Pancreas (tissue), 10 donors: ENCODE measurements at places on chromosomes 12 and 14.

GRCh38 chr14:67111022-67111421 lies 78.2 kb upstream of the GARIN2 start:
- DNase-seq: no peak

DNA sequence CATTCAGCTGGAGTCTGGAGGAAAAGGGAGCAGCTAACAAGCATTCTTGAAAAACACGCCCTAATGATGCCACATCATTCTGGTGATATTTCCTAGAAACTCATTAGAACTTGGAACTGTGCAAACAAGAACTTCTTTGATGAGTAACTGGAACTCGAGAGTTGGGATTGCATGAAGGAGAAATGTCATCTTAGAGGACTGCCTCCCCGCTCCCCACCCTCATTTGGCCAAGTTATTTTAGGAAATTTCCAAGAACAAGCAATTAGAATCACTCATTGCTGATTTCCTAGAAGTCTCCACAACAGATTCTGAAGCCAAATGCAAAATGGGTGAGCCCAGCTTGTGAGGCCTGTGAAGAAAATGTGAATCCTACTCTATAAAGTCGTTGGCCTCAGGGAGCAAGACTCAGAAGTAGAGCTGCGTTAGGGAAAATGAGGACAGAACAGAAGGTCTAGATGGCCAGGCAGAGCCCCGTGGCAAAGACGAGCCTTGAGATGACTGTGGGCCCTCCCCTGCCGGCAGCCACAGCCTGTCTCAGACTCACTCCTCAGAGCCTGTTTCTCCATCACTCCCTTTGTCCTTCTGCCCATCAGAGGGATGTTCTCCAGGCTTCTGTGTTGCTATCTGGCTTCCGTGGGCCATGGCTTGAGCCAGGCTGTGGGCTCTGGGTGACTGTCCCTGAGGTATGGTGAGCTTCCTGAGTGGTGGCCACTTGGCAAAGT lies 38.4 kb downstream of the RTL1 start:
- no peak for DNase-seq

DNA sequence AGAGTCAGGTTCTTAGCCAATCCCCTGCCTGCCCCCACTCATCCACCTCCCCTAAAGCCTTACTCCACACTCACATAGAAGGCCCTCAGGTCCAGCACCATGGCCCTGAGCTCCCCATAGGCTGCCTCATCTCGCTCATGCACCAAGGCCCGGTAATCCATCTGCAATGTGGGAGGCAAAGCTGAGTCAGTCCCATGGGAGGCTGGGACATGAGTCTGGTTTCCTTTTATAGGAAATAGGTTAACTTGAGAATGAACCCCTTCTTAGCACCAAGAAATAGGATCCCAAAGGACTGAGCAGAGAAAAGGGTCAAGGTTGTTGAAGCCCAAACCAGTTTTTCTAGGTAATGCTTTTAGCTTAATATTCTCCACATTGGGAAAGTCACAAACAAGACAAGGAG lies 2.1 kb upstream of the EMC9 start:
- no peak for DNase-seq

DNA sequence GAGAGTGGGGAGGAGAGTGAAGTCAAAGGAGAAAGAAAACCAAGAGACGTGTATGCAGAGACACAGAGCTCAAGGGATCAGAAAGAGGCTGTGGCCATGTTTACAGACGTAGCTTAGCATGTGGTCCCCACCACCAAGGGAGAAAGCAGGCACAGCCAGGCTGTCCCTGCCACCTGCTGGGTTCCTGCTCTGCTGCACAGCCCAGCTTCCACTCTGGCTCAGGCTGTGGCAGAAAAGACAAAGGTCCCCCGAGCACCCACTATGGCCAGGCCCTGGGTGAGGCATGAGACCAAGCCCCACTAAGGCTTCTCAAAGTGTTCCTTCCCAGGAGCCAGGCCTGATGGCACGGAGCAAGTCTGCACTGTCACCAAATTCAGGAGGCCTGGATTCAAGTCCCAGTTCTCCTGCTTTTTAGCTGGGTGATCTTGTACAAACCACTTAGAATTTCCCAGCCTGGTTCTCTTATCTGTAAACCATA lies 25.9 kb upstream of the COL2A1 start:
- DNase-seq: no peak

DNA sequence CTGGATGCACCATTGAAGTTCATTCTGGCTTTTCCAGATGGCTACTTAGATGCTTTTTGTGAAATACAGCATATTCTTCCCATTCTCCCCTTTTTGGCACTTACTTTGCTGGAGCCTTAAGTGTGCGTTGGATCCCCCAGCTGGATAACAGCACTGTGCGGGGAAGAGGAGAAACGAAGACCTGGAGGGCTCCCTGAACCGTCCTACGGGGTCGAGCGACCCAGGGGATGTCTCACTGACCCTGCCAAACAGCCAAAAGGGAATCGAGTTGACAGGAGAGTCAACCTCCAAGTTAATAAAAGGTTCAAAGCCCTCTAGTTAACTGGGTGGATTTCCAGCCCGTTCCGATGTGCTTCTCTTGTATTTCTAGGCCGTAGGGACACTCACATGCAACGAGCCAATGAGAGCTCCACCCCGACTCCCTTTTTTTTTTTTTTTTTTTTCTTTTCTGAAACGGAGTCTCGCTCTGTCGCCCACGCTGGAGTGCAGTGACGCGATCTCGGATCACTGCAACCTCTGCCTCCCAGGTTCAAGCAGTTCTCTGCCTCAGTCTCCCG lies 1.0 kb upstream of the CAMKK2 start:
- DNase-seq: no peak

DNA sequence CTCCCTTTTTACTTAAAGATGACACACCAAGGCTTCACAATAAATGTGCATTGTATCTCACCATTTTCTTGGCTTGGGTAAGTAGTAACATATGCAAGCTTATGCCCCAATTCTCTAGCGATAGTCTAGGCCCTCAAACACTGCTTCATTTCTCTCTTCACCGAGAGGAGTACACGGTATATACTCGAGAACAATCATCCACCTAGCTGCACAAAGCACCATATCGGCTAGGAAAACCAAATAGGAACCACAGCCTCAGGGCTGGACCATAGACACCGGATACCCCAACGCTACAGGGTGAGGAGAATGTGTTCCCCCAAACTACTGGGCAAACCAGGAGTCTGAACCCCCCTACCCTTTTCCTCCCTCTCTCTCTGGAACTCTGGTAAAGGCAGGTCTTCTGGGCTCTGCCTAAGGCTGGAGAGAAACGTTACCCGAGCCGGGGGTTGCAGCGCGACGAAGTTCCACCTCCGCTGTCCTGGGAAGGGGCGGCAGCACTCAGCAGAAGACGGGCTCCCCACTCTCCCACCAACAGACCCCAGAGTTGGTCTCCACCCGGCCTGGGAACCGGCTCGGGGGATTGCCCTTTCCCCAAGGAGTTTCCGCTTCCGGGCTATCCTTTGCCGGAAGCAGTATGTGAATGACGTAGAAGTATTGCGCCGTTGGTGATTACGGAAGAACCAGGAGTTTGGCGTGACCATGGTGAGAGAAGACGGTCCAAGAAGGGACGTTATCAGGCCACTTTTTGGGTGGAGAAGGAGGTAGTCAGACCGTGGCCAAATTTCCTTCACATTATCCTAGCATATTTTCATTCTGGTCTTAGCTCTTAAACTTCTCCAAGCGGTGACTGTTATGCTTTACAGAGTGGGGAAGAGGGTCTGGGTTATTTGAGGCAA lies at the start of the genes AREL1 and FCF1:
AREL1 (minus strand) TSS at position 582 of the 896 bp plus-strand sequence. CDS start 27,465 bp downstream, outside the sequence.
FCF1 (plus strand) TSS at position 646 of the 896 bp plus-strand sequence; CDS start at position 700, 54 bp downstream.
- DNase-seq: peak; percentile 76

GRCh38 chr14:88825078-88825458 lies 617 bp downstream of the TTC8 start:
- DNase-seq: no peak

- DNase-seq: no peak
Measured at GRCh38 chr12:4909410-4909733, 333 bp upstream of the KCNA1 start.

DNA sequence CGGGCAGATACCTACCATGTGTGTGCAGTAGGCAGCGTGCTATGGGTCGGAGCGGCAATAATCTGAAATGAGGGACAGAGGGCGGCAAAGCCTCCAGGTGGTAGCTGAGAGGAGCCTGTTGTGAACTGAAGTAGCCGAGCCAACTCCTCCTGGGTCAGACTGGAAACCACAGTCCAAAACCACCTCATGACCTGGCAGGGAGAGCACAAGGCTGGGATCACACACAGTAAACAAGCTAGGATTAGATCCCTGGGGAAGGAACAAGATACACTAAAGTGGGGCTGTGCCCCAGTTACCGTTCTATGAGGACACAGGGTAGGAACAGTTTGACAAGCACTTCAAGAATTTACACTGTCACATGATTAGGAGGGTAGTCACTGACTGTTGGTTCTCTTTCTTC lies 49.0 kb downstream of the AREL1 start:
- DNase-seq: no peak

DNA sequence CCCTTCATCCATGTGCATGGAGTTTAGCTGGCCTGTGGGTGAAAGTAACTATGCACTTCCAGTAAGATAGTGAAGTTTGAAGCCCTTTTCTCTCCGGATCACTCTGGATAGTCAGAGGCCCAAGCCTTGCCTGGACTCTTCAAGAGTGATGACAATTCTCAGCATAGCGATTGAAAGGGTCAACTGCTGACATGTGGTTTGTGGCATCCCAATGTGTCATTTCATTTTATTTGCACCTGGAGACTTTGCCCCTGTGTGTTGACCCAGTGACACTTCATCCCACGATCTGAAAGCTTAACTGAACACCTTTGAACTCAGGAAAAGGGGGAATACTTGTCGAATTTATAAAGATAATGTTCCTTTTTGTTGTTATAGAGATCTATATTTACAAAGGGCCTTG lies 711.9 kb upstream of the TMEM132C start:
- no peak for DNase-seq

- DNase-seq: no peak
Measured at GRCh38 chr12:107774349-107775029, at the start of gene ASCL4. Gene ASCL4, plus strand, starts transcription at chr12:107774704. Its CDS starts 515 bp downstream, at chr12:107775219.

DNA sequence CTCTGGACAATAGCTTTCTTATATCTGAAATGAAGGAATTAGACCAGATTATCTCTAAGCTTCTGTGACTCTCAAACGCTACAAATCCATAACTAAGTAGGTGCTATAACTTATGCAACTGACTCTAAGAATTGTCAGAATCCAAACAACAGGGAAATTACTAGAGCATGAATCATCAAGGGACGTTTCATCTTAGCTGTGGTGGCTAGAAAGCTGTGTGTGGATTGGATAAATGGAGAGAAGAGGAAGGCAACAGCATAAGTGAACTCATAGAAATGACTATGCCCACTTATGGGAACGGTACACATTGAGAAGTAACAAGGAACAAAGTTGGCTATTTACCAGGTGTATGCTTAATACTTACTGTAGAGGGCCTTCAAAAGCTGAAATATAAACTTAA lies 96.0 kb upstream of the NEDD1 start:
- no peak for DNase-seq

DNA sequence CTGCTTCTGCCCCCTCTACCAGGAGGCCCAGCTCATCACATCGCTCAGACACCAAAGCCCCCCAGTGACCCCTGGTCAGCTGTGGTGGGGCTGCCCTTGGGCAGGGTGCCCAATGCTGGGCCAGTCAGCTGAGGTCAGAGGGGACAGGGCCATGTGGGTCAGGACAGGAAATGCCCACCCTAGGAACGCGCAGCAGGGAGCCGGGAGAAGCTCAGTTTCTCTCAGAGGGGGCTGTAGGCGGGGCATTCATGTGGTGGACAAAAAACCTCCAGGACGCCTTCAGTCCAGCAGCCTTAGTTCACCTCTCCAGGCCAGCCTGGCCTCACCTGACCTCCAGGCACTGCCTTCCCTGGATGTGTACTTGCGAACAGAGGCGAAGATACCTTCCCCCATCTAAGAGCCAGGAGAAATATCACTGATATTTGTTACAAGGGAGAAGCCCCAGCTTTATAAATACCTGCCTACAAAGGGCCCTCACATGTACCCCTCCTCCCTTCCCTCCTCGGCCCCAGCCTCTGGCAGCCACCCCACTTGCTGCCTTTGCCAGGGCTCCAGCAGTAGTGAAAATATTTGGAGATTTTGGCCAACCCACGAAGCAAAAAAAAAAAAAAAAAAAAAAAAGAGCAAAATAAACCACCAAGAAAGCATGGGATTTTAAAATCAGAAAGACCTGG lies 41.9 kb upstream of the PLEKHG6 start:
- no peak for DNase-seq

DNA sequence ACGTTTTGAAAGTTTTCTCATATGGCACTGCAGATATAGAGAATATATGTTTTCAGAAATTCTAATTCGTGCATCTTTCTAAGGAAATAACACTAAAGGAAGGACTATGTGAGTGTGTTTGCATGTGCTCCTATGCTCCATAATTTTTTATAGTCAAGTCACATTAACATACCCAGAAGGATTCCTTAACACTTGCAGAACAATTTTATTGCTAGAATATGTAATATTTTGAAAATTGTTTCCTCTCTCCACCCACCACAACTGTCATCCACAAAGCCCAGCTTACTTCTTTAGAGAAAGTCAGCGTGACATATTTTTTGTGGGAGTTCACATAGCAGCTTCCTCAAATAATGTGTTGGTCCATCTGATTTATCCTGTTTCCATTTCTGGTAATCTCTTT lies 604.6 kb upstream of the MGAT4C start:
- DNase-seq: no peak

DNA sequence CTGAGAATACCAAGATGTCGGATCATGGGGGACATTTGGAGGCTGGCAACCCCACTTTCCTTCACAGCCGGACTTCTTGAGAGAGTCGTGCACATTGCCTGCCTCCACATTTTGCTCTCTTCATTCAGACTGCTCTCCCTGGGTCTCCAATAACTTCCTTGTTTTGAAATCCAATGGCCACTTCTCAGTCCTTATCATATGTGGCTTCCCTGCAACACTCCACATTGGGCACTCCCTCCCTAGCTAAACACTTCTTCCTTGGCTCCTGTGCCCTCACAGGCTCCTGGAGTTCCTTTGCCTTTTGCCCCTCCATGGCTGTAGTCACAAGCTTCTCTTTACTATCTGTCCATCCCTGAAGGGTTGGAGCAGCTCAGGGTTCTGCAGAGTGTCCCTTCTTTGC lies 30.1 kb downstream of the NPC2 start:
- DNase-seq: no peak

- DNase-seq: no peak
Measured at GRCh38 chr12:68176257-68176656, 16.7 kb upstream of the IFNG start.

DNA sequence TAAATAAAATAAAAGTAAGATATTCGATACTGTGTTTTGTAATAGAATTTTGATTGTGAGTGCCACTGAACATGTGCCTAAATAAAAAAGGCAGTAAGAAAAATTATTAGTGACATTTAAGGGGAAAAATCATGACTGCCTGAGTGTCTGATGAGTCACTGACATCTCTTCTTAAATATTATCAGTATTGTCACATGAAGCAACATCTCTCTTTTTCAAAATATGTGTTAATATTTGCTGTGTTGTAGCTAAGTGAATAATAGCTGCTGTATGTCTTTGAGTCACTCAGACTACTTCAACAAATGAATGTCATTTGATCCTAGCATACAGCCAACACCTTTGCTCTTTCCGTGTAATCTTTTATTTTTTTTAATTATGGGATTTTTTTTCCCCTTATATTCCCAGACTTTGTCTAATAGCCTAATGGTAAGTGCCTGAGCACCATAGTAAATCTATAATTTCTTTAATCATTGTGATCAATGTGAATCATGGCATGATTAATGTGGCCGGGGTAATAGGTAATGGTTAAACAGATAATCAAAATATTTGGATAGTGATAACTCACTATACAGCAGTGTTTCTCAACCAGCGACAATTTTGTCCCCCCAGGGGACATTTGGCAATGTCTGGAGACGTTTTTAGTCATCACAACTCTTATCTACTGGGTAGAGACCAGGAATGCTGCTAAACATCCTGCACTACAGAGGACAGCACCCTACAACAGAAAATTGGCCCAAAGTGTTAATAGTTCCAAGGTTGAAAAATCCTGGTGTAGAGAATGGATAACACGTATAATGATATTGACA lies 11.7 kb upstream of the OTX2 start:
- no peak for DNase-seq

GRCh38 chr12:120234643-120235368 lies 30.7 kb downstream of the PXN start:
- DNase-seq: peak; percentile 88
